Stimulated activated CD8-positive, alpha-beta memory T cell treated with anti-CD3 and anti-CD28 coated beads, Interleukin-2, amount 100 ng/mL, for 1 hour (primary cell): ENCODE measurements at places on chromosomes 4 and X.

- no peak for DNase-seq
These were observed 401.5 kb downstream of the PPP3CA start for GRCh38 chr4:100945789-100946188.

DNA sequence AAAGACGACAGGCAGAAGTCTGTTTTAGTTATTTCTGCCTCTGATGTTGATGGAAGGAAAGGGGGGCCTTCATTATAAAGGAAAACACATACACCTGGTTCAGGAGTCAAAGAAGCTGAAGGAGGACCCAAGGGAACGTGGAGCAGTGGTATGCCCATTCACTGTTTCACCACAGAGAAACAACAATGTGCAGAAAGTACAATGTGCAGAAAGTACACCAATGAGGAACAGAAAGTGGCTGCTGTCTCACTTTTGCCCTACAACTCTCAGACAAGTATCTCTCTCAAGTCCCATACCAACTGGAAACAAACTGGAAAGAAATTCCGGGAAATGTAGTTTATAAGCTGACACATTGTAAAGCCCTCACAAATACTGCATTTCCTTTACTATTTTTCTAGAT is 564.5 kb downstream of the TRAM1L1 start:
- no peak for DNase-seq

DNA sequence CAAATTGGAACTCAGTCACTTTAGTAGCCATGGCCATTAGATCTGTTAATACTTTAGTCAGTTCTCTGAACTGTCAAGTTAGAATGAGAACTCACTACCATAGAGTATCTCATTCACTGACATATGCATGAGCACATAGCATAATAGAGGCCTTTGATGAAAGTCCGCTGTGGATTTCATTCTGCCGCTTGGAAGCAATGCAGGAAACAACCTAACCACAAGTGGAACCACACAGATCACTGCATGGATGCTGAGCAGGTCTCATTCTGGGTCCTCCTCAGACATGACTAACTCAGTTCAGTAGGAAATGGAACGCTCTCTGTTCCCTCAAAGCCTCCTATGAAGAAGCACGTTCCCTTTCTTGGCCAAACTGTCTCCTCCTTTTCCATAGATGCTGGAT is 1624.8 kb upstream of the TENM3 start:
- DNase-seq: no peak

GRCh38 chrX:132270699-132271098 is 51.5 kb upstream of the RAP2C start:
- no peak for DNase-seq

DNA sequence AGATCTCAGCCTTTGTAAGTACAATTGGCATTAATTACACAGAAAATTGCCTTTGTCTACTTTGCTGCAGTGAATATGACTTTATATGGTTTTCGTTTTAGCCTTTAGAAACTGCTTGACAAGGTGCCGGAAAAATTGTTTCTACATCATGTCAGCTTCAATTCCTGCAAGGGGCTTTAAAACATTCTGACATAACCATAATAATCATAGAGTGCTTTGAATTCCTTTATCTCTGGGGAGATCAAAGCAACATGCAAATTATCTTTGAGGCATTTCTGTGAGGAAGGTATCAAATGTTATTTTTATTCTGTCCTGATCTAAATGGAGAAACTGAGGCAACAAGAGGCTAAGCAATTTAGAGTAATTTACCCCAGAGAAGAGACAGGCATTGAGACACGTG is 57.8 kb downstream of the MMRN1 start:
- no peak for DNase-seq

- no peak for DNase-seq
These were observed 168.1 kb downstream of the EPHA5 start for GRCh38 chr4:65502131-65502701.

DNA sequence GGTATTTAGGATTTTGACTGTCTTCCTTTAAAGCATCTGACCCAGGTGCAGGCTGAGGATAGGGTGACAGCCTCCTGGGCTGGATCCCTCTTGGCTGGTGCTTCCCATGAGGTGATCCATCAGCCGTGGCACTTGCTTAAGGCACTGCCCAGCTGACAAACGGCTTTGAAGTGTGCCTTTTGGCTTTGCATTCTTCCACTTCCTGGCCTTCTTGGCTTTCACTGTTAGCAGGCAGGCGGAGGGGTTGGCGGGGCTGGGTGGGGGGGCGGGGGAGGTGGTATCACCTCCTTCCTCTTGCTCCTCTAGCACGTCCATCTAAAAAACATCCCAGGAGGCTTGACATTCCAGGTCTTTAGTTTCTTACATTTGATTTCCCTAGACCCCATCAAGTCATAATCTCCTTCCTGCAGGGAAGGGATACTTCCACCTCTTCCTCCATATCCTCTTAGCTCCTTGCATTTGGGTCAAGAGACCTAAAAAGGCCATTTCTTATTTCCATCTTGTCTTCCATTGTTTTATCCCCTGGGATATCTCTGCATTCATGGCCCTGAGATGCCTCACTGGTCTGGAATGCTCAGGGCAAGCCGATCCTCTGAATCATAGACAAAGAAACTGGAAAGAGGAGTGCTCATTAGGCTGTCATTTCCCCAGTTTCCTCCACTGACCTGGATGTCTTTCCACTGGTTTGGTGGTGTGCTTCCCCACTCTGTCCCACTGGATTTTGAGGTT is 11.3 kb upstream of the APLN start:
- DNase-seq: no peak

- no peak for DNase-seq
These were observed 43.3 kb upstream of the MBNL3 start for GRCh38 chrX:132532097-132532496.

GRCh38 chr4:10079256-10079655 is 37.3 kb downstream of the WDR1 start:
- no peak for DNase-seq

DNA sequence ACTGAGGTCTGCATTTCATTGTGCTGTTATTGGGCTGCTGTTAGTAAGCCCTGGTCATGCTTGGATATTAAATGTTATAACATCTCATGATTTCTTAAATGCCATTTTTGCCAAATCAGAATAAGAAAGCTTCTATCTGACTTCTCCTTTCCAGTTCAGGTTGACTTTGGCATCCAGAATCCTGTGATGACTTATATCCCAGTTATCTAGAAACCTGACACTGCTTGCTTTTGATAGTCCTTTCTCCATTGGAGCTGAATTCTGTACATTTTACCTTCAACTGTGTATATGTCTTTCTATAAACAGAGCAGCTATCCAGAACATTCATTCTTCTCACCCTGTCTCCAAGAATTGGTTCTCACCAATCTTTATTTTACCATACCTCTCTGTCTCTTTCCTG is 257.7 kb upstream of the GNPDA2 start:
- DNase-seq: no peak

GRCh38 chr4:145176641-145177432 is 3.6 kb downstream of the OTUD4 start:
- no peak for DNase-seq

DNA sequence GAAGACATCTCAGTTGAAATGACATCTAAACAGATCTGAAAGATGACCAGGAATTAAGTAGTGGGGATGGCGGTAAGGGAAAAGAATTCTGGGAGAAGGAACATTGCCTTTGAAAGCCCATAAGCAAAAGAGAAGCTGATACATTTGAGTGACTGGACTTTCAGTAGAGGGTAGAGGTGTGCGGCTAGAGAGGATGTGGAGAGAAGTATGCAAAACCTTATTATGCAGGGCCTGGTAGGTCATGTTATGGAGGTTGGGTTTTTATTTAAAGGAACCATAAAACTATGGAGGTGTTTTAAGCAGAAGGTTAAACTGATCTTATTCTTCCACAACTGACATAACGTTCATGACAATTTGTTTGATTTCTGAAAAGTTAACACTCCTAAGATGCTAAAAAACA is 36.3 kb downstream of the RPS6KA3 start:
- no peak for DNase-seq

DNA sequence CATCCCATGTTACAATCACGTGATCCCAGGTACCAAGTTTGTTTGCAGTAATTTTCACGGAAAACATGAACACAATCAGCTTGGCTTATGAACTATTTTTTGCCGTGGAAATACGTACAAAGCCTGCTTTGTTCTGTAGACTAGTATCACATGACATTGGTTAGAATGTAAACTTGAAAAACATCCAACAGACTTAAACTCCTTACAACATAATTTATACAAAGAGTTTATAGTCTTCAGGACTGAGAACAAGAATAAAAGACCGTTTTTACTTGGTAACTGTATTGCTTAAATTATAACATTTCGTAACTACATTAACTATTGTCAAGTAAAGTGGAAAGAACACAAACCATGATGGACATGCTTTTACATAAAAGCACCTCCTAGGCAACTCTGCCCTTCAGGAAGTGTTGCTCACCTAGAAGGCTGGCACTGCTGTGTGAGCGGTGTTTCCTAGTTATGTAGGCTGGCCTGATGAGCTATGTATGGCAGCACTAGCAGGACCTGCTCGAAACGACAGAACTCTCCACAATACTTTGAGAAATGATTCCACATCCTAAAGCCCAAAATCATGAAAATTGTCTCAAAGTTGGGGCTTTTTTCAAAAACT is 41.8 kb upstream of the WDR1 start:
- no peak for DNase-seq

GRCh38 chr4:111957116-111957515 is 188.1 kb upstream of the FAM241A start:
- no peak for DNase-seq

DNA sequence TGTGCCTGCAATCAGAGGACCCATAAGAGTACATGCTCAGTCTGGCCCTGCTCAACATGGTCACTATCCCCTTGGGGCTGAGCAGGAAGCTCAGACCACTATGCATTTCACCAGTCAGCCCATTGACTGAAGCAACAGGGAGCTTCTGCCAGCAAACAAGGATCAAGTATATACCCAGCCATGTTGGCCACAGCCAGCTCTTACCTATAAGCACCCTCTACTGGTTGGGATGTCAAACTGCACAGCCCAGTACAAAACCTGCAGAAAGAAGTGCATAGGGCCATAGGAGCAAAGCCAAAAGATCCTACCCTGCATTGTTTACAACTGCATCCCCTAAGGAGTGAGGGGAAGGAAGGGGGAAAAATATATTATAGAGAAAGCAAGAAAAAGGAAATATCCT is 214.4 kb upstream of the CPEB2 start:
- DNase-seq: no peak

DNA sequence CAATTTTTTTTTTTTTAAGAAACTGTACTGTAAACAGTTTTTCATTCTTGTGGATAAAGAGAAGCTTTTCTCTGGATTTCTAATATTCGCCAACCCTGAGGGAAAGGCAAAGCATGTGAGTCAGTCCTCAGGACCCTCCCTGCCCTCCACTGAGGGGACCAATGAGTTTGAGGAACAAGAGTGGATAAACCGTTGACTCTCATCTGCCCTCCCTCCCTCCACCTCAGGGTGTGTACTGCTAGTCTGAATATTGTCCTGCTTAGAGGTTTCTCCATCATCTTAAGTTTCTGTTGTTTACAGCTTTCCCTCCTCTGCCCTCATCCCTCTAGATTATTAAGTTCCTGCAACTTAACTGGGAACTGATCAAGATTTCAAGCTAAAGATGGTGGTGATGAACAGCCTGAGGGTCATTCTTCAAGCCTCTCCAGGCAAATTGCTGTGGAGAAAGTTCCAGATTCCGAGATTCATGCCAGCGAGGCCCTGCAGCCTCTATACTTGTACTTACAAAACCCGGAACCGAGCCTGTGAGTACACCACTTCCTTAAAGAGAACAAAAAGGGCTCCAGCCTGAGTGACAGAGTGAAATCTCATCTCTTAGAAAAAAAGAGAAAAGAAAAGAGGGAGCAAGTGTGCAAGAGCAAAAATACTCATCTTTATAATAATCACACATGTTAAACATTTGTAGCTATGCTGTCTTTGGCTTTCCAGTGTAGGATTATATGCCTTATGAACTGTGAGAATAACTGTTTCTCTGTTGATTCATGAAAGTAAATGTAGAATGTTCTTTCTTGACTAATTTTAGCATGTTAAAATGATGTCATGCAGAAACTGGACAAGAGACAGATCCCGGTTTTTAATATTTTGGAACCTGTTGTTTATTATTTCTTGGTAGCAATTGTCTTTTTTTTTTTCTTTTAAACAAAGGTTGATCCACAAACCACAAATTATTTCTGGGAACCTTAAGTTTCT is 11.9 kb downstream of the CA5B start:
- no peak for DNase-seq

- DNase-seq: no peak
These were observed 221.8 kb downstream of the KIT start for GRCh38 chr4:54879576-54879975.

DNA sequence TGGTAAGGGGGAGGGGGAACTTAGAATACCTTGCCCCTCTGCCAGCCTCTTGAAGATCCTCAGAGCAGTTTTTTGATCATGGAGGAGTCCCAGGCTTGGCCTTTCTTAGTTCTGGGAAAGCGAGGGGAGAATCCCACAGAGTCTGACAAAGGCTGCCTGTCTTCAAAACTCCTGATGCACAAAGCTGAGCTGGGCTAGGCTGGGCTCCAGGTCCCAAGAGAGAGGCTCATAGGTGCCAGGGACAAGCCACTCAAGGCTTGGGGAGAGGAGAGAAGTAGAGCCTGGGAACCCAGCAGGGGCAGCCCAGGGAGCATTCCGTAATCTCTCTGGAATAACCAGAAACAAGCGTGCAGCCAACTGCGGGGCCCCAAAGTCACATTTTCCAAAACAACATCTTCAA is 37.0 kb upstream of the MTM1 start:
- DNase-seq: no peak

DNA sequence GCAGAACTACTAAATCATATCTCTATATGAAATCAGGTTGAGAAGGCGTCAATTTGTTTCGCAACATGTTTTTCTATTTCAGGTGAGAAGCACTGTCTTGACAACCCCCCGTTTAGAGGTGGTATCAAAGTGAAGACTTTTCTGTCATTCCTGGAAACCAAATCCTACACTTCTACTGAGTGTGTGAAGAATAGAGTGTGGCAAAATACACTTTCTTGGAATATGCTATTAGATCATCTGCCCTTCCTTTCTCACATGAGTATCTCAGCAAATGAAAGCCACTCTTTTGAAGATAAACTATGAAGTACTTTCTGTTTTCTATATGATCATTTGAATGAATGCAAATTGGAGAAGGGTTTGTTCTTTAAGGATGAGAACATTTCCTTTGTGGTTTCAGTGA is 174.0 kb upstream of the FMR1 start:
- no peak for DNase-seq

GRCh38 chrX:11257290-11257689 is 35.9 kb upstream of the AMELX start:
- no peak for DNase-seq

- no peak for DNase-seq
These were observed 203.2 kb downstream of the PTTG2 start for GRCh38 chr4:38163216-38164006.

DNA sequence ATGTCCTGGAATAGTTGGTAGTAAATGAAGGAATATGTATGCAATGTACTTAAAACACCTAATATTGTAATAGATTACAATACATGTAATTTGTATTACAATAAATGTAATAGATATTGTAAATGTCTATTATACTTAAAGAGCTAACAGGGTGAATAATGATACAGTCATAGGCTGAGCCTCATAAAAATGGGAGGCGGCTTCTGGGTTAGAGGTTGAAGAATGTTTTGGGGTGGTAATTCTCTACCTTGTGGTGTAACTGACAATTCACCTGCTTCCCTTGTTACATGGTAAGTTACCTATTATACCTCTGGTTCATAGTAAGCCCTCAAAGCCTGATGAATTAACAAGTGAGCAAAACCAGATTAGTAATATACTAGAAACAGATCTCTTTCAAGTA is 26.0 kb downstream of the ATP8A1 start:
- no peak for DNase-seq

GRCh38 chr4:142404191-142404611 is 441.9 kb downstream of the INPP4B start:
- DNase-seq: no peak

- DNase-seq: no peak
These were observed 844.2 kb downstream of the RAPGEF2 start for GRCh38 chr4:159946983-159947615.
